Mesothelial cell of epicardium (in vitro differentiated cells): ENCODE measurements at places on chromosomes 4 and X. TPM values are rescaled to one million over a fixed set of nuclear protein-coding genes. Genes with fewer than 3 reads are reported as not detected.

The CXCL10 gene
- total RNA-seq: 0.32 to 0.44 TPM in 2 of 3 replicates, not detected in the other

The CLTRN gene
- 1.2 to 1.8 TPM (median 1.4 TPM) in 3 replicates for total RNA-seq

The ATP5ME gene
- total RNA-seq: 194 to 212 TPM (median 197 TPM) in 3 replicates

The RTL3 gene
- not detected in 3 replicates for total RNA-seq

The KIAA0232 gene
- total RNA-seq: 36.5 to 39.6 TPM (median 37.8 TPM) in 3 replicates

The TEX13D gene
- total RNA-seq: not detected in 3 replicates

The BST1 gene
- 0.42 to 1.0 TPM (median 0.58 TPM) in 3 replicates for total RNA-seq

The TSR2 gene
- 25.1 to 28.4 TPM (median 26.5 TPM) in 3 replicates for total RNA-seq

The GPR50 gene
- 0.25 to 0.65 TPM (median 0.64 TPM) in 3 replicates for total RNA-seq

The GAGE13 gene
- total RNA-seq: not detected in 3 replicates

The ACSL1 gene
- 18.0 to 20.9 TPM (median 19.2 TPM) in 3 replicates for total RNA-seq

The GAGE12E gene
- total RNA-seq: not detected in 3 replicates

The RHOXF2B gene
- not detected in 3 replicates for total RNA-seq

The FAM184B gene
- total RNA-seq: 0.04 TPM in 2 of 3 replicates, not detected in the other

The THOC2 gene
- total RNA-seq: 117 to 121 TPM (median 119 TPM) in 3 replicates

- no peak for DNase-seq
These were observed 63.3 kb upstream of the PRPS1 start for GRCh38 chrX:107565015-107565414.

- no peak for DNase-seq
These were observed 123.8 kb upstream of the CXCL13 start for GRCh38 chr4:77481856-77482255.

GRCh38 chrX:142251680-142252079, 46.6 kb upstream of the MAGEC2 start:
- no peak for DNase-seq

- DNase-seq: no peak
These were observed 155.3 kb downstream of the GRIA3 start for GRCh38 chrX:123339221-123339905.

GRCh38 chrX:66074920-66075879, 35.3 kb upstream of the VSIG4 start:
- no peak for DNase-seq

GRCh38 chr4:78092850-78093249, 35.7 kb downstream of the FRAS1 start:
- no peak for DNase-seq

- DNase-seq: no peak
These were observed 55.6 kb downstream of the STIM2 start for GRCh38 chr4:26916195-26916594.

DNA sequence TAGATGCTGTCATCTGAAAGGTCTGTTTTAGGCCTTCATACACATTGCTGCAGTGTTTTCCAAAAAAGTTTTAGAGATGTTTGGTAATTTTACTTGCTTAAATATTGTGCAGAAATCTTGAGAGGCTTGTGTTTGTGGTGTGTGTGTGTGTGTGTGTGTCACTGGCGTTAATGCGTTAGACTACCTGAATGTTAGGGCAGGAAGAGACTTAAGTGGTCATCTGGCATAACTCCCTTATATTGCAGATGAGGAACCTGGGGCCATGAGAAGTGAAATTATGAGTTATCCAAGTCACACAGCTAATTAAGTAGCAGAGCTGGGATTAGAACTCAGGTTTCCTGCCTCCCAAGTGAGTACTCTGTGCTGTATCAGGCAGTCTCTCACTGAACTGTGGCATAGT, 1.4 kb downstream of the LSM6 start:
- no peak for DNase-seq

GRCh38 chr4:77538144-77538543, 67.5 kb upstream of the CXCL13 start:
- DNase-seq: no peak

GRCh38 chr4:6446538-6447451, 25.6 kb downstream of the PPP2R2C start:
- no peak for DNase-seq

- no peak for DNase-seq
These were observed 4.9 kb downstream of the SLC9A7 start for GRCh38 chrX:46754036-46754435.

- DNase-seq: no peak
These were observed 30.9 kb downstream of the PTCHD1 start for GRCh38 chrX:23365541-23365940.

GRCh38 chr4:57078685-57079521, 31.3 kb downstream of the IGFBP7 start:
- no peak for DNase-seq

- DNase-seq: no peak
These were observed 51.9 kb downstream of the PHKA2 start for GRCh38 chrX:18931972-18932371.

DNA sequence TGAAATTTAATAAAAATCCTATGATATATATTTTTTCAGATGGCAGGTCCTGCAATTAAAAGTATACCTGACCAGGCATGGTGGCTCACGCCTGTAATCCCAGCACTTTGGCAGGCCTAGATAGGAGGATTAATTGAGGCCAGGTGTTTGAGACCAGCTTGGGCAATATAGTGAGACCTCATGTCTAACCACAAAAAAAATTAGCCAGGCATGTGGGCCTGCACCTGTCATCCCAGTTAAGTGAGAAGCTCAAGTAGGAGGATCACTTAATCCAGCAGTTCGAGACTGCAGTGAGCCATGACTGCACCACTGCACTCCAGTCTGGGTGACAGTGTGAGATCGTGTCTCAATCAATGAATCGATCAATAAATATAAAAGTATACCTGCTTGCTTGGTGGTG, 2.5 kb downstream of the OCIAD2 start:
- DNase-seq: no peak

DNA sequence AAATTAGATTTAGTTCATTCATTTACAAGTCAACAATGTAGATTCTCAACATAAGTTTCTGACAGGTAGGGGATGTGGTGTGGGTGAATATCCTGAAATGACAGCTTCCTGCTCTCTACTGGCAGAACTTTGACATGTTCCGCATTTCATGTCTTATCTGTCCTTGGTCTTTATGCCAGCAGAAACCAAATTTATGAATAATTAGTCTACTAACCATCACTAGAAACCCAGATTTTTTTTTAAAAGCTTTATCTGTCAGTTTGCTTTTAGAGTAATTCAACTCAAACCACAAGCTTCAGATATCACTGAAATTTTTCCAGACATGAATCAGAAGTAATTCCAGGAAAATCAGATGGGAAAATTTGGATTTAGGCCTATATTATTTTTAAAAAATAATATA, 17.9 kb downstream of the COQ2 start:
- DNase-seq: no peak

- no peak for DNase-seq
These were observed 12.0 kb downstream of the SPRY1 start for GRCh38 chr4:123408471-123409084.

- DNase-seq: no peak
These were observed 43.6 kb downstream of the STARD8 start for GRCh38 chrX:68690936-68691501.

DNA sequence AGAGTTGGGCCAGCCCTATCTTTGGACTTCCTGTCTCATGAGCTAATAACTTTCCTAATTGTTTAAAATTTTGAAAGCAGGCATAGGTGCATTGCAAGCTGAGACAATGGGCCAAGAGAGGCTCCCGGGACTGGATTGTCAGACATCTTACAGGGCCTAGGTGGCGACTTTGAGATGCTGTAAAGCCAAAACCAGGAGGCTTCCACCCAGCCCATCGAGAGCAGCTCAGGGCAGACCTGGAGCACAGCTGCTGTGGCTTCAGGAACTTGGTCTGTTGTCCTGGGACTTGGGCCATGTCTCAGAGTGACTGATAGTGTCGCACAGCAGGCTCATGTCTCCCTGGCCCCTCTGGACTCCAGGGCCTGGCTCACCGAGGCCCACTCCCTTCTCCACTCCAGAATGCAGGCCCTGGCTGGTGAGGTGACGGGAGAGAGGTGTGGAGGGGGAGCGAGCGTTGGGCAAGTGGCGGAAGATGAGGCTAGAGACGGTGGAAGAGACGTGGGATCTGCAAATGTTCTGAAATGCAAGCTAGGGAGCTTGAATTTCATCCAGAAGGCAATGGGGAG, 24.1 kb upstream of the MTM1 start:
- no peak for DNase-seq

DNA sequence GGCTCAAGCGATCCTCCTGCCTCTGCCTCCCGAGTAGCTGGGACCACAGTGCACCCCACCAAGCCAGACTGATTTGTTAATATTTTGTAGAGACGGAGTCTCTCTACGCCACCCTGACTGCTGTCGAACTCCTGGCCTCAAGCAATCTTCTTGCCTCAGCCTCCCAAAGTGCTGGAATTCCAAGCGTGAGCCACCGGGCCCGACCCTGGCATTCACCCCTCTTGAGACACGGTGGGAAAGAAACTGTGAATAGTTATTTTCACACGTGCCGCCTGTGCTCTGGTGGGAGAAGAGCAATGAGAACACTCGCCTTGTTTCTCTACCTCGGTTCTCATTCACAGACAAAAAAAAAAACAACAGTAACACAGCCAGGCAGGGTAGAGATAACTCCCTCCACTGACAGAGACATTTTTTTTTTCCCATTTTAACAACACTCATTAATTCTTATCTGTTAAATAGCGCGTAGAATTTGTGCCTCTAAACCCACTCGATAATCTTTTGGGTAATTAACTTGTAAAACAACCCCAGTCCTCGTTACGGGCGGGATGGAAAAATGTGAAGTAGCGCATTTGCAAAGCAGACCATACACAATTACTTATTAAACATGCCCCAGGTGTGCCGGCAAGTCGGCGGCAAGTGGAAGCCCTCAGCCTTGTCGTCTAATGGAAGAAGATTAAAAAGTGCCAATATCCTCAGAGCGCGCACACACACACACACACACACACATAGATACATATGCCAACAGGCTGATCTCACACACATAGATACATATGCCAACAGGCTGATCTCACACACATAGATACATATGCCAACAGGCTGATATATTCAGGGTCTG, 103.3 kb downstream of the DHRSX start:
- no peak for DNase-seq

DNA sequence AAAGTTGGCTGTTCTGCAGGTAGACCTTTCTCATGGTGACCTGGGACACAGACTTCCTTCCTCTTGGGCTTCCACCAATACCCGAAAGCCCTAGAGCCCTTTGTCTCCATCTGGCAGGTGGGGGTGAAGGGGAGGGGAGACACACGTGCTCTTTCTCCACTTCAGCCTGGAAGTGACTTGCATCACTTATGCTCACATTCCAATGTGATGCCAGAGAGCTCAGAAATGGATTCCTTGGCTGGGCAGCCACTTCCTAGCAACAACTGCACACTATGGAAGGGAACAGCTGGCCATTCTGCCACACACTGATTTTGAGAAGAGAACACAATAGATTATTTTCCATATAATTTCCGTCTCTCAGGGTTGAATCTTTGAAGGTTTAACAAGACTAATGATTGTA, 36.3 kb downstream of the C4orf51 start:
- DNase-seq: no peak

DNA sequence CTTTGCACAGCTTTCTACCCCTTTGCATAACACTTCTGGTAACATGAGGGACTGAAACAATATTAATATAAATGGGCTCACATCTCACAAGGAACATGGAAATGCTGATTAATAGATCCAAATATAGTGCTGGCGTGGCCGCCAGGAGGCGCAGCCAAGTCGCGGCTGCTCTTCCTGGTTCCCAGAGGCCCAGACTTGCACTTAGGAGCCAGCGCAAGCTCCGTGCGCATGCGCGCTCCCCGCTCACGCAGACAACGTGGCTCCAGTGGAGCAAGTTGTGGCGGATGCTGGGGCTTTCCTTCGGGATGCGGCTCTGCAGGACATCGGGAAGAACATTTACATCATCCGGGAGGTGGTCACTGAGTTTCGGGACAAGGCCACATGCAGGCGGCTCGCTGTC, 318.3 kb upstream of the SLC7A11 start:
- DNase-seq: no peak

DNA sequence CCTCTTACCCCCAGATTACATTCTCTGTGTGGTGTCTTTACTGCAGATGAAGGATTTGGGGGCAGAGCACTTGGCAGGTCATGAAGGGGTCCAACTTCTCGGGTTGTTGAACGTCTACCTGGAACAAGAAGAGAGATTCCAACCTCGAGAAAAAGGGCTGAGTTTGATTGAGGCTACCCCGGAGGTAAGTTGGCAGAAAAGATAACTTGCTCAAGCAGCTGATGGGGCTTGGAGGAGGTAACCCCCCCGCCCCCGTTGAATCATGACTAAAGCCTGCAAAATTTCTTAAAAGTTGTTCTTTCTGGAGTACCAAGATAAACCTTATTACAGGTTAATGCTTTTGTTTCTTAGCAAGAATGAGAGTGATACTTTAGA, 1.5 kb downstream of the CCNG2 start:
- no peak for DNase-seq

GRCh38 chr4:71864380-71864779, 80.5 kb upstream of the GC start:
- DNase-seq: no peak

GRCh38 chr4:185394568-185395237, 1.0 kb downstream of the LRP2BP start:
- no peak for DNase-seq
